ENCODE measurements at places on chromosomes 11 and 22.

DNA sequence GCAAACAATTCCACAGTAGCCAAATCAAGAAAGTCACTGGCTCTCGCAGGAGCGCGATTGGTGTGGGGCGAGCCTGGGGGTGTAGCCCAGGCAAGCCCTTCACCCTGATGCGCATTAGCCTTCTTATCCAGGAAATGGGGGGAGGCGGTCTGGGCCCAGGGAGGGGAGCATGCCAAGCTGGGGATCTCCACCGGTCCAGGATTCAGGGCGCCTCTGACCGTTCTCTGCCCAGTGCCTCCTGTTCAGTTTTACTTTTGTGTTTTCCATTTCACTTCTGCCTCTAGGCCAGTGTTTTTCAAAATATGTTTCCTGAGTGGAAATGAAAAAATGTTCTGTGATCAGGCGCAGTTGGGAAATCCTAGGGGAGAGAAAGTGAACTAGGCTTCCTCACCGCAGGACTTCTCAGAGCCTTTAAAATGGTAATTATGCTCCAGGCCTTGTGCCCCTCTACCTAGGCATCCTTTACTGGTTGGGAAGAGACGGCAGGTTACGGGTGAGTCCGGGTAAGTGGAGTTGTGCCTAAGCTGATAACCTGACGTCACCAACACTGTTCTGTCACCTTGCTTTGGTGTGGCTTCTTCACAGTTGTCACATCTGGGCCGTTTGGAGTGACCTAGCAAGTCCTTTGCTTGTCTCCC, 18.4 kb downstream of the LRP5 start:
- no peak for DNase-seq

- no peak for DNase-seq
Observed at GRCh38 chr11:133360860-133361688, 171.2 kb downstream of the OPCML start.

DNA sequence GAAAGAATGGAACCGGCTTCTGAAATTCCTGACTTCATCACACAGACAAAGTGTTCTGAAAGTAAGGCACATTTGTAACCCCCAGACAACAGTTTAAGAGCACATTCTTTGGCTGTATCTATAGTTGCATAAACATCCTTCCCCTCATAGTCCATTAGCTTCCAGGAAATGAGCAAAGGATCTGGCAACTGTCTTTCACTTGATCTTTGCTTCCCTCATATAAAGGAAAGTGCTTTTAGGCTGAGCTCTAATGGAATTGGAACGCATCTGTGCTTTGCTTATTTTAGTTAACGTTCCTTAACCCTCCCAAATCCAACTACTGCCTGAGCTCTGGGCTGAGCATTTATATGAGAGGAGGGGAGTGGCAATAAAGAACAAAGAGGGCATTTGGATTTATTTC, 76.9 kb upstream of the API5 start:
- DNase-seq, result no peak

DNA sequence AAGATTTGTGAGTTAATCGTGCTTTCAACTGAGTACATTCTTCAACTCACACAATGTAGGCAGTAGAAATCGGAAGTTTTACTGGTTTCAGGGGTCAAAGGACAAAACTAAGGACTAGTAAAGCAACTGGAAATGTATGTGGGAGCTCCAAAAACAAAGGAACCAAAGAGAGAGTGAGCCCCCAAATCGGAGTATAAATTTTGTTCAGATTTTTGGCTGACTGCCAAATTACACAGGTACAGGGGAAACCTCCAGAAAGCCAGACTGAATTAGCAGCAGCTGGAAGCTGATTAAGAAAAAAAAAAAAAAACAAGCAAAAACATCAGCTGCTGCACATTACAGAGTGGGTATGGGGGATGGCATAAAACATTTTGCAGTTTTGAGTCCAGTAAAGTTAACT, 75.2 kb upstream of the GNAZ start:
- DNase-seq, result no peak

- DNase-seq, result no peak
Observed at GRCh38 chr11:111305876-111306275, 7.5 kb downstream of the POU2AF3 start.

- no peak for DNase-seq
Observed at GRCh38 chr11:67632175-67632981, 2.6 kb upstream of the NUDT8 start.

GRCh38 chr11:62880231-62880802, 379 bp upstream of the SLC3A2 start:
- DNase-seq, result no peak

GRCh38 chr11:70128435-70128906, 50.4 kb downstream of the ANO1 start:
- DNase-seq, result no peak

DNA sequence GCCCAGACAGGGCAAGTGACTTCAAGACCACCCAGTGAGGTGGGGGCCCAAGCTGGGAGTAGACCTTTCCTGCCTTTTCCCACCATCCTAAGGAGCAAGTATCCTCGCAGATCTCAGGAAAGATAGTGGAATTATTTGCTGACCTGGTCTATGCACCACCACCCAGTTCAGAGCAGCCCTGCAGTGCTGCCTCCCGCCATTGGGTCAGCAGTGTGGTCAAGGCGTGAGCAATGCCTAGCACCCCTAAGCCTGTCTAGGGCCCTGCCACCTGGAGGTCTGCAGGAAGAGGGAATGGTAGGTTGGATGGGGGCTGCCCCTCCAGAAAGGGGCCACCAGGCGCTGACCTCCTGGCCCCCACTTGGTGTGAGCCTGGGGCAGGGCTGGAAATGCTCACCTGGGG, 6.5 kb downstream of the MTFP1 start:
- no peak for DNase-seq

- DNase-seq, result no peak
Observed at GRCh38 chr11:47392546-47393162, 14.3 kb upstream of the SPI1 start.

DNA sequence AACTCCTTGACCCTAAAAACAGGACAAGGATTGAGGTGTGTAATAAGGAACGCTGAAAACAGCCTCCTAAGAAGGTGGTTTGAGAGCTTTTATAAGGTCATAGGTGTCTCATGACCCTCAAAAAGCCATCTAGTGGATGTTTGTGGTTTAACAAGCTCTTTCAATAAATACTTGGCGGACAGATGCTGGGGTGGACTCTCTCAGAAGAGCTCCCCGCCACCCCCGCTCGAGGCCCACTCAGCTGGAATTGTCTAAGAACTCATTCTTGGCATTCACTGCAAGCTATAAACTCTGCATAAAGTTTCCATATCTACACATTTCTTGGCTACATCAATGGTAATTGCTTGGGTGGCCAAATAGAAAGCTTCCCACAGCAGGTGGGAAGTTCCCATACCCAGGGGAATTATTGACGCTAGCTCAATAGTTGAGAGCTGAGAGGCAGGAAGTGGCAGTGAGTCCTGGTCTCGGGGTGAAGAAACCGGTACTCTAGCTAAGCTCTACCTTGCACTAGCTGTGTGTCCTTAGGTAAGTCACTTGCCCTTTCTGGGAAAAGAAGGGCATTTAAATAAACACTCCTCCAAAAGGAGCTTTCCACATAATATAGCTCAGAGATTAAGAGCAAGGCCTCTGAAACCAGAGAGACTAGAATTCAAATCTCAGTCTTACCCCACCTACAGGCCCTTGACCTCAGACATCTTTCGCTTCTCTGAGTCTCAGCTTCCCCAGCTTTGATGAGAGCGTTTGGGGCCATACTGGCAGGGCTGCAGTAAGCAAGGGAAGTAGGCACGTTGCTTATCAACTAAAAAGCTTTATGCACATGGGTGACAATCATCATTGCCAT, 6.4 kb downstream of the MS4A15 start:
- DNase-seq, result no peak

- no peak for DNase-seq
Observed at GRCh38 chr11:35063488-35063931, 75.5 kb upstream of the CD44 start.

- no peak for DNase-seq
Observed at GRCh38 chr11:102010776-102011494, 36.3 kb upstream of the CFAP300 start.

DNA sequence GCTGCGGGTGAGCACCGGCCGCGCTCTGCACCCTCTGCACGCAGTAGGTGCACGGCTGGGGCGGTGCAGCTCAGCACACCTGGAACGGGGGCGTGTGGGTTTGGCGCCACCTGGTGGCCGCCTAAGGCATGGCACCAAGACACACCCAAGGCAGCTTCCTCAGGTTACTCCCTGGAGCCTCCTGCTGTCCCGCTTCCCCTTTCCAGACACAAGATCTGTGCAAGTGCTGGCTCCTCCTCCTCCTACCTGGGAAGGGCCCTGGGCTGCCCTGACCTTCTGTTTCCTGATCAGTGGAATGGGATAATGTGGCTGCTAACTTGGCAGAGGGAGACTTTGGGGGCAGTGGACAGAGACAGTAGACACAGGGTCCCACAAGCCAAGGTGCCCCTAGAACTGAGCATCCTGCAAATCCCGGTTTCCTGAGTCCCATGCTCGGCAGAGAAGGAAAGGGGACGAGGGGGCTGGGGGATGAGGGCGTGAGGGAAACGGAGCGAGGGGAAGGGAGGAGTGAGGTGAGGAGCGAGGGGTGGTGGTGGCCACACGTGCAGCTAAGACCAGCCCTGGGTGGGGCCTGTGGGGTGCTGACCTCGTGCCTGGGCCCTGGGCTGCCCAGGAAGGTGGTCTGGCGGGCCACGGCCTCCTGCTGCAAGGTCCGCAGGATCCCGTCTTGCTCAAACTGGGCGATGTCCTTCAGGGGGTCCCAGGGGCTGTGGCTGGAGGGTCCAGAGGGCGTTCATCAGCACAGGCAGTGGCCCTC, 34.8 kb upstream of the CARS1 start:
- DNase-seq, result peak; percentile 54

GRCh38 chr11:119101759-119102423, at the start of gene DPAGT1:
TSS of gene DPAGT1 (minus strand) at chr11:119101853. CDS start at chr11:119101655, 198 bp downstream.
- peak; percentile 72 for DNase-seq

DNA sequence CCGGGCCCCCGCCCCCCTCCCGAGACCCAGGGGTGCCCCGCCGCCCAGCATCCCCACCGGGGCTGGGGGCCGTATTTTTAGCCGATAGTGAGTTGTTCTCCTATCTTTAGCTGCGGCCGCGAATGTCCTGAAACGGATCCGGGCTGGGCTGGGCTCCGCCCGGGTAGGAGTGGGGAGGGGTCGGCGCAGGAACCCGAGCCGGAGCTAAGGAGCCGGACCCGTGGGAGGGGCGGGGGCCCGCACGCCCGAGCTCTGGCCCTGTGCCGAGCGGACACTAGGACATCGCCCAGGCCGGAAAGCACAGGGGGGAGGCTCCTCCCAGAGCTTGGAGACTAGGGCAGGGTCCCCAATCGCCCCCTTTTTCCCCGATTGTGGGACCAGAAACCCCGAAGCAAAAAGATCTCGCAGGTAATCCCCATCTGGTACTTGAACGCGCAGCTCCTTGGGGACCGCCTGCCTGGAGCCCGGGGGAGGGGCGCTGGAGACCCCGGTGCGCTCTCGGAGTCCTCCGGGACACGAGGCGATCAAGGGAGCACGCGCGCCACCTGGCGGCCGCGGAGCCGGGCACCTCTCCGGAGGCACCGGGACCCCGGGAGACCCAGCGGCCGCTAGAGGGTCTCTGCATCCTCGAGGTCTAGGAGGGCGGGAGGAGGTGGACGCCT, 669 bp downstream of the CDC42EP2 start:
- DNase-seq, result peak; percentile 66

DNA sequence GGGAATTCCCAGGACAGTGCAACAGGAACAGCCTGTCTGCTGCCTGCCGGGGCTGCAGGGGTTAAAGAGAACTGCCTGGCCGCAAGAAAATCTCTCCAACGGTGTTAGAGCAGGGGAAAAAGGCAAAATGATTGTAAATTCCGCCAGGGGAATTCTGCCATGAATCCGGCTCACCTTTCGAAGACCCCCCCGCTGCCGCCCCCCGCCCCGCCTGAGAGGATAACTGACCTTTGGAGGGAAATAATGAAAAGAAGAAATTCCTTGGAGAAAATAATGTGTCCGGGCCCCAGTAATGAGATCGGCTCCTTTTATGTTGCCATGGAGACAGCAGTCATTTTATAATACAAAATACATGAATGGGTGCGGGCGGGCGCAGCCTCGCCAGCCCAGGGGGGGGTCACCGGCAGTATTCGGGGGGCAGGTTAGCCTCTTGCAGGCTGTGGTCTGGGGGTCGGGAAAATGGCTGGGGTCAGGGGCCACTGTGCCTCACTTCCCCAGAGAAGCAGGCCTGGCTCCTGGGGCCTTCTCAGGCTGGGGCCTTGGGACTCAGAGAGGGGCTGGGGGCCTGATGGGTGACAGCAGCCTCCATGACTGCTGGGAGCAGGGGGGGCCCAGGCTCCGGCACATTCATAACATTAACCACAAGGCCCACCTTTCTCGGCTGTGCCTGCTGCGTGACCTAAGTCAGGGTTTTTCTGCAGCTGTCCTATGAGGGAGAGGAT, 228.1 kb downstream of the MN1 start:
- DNase-seq, result no peak

GRCh38 chr22:45319324-45319685, 9.6 kb downstream of the FAM118A start:
- no peak for DNase-seq

- DNase-seq, result no peak
Observed at GRCh38 chr11:85844439-85845123, 10.6 kb upstream of the CCDC83 start.

DNA sequence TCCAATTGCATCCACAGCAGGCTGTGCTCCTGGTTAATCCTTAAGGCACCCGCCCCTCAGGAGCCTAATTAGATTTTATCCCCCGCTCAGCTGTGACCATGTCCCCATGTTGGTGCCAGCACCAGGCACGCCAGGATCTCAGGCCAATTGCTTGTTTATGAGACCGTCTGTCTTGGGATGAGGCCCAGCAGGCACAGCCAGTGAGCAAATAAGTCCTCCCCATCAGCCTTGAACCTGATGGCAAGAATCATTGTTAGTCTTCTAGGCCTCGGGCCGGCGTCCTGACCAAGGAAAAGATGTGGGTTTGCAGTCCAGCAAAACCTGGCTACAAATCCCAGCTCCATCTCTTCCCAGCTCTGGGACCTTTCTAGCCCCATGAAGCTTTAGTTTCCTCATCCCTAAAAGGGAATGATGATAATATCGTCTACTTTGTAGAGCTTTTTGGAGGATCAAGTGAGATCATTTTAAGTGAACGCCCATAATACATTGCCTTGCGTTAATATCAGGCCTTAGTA, 57.3 kb downstream of the TP53I11 start:
- no peak for DNase-seq

GRCh38 chr22:35952576-35952975, 76.0 kb downstream of the RBFOX2 start:
- DNase-seq, result no peak
